ENCODE measurements at places on chromosomes 11 and 22. TPM values are rescaled to one million over a fixed set of nuclear protein-coding genes. Genes with fewer than 3 reads are reported as not detected.

The MYO7A gene
- total RNA-seq, result 0.06 TPM

The TRIM48 gene
- not detected for total RNA-seq

The JAM3 gene
- 11.3 TPM for total RNA-seq

The KRTAP5-8 gene
- not detected for total RNA-seq

The GPR83 gene
- total RNA-seq, result not detected

The ACP2 gene
- total RNA-seq, result 15.2 TPM

The CARD18 gene
- not detected for total RNA-seq

The SIK2 gene
- total RNA-seq, result 6.1 TPM

The MYEOV gene
- total RNA-seq, result 0.72 TPM

The IL18BP gene
- 2.4 TPM for total RNA-seq

The C11orf97 gene
- not detected for total RNA-seq

The GLB1L3 gene
- 0.61 TPM for total RNA-seq

The GAB4 gene
- total RNA-seq, result not detected

The ZNF214 gene
- 1.4 TPM for total RNA-seq

The TPCN2 gene
- 4.6 TPM for total RNA-seq

The MAP6 gene
- 0.05 TPM for total RNA-seq

The EMID1 gene
- total RNA-seq, result 0.07 TPM

The TRIM51 gene
- total RNA-seq, result not detected

The SMTNL1 gene
- total RNA-seq, result not detected

The GGT1 gene
- 53.5 TPM for total RNA-seq

The RBFOX2 gene
- total RNA-seq, result 54.4 TPM

The SLC6A5 gene
- not detected for total RNA-seq

The SYT13 gene
- not detected for total RNA-seq

The LRRC10B gene
- not detected for total RNA-seq

The TPBGL gene
- total RNA-seq, result not detected

The OR5L1 gene
- total RNA-seq, result not detected

The P2RY2 gene
- not detected for total RNA-seq

The OR8G1 gene
- not detected for total RNA-seq

The CARD10 gene
- 4.7 TPM for total RNA-seq
